Caco-2 (cell line): ENCODE measurements at places on chromosomes 1 and 21.

DNA sequence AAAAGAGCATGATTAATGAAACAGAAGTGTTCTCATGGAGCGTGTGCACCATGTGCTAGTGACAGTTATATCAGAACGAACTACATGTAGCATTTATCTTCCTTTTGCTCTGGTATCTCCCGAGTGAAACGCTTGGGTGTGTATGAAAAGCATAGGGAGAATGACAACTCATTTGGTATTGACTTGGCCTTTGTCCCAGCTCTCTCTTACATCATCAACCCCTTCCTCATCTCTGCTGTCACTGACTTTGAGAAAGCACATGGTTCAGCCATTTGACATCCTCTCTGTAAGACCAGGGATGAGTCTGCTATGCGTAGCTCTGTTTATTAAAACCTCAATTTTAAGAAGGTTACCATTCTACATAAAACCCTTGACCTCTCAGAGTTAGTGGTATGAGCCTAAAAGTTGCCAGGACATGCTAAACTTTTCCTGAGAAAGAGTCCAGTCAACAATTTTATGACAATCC, 201.0 kb downstream of the NRIP1 start:
- DNase-seq = no peak

- no peak for DNase-seq
Observed at GRCh38 chr1:193753038-193753756, 566.8 kb upstream of the B3GALT2 start.

GRCh38 chr1:111624382-111624781, 4.8 kb downstream of the RAP1A start:
- DNase-seq = no peak

DNA sequence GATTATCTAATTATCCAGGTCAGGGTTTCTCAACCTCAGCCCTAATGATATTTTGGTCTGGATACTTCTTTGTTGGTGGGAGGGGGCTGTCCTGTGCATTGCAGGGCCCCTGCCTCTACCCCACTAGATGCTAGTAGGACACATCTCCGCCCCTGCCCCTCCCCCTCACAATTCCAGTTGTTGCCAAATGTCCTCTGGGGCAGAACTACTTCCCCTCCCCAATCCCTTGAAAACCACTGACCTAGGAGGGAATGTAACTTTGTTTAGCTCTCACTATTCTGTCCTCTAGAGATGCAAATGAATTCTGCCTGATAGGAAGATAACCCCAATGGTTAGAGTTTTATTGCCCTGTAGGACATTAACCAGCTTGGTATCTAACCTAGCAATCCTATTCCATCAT, 8.1 kb downstream of the CACNA1S start:
- DNase-seq = no peak

DNA sequence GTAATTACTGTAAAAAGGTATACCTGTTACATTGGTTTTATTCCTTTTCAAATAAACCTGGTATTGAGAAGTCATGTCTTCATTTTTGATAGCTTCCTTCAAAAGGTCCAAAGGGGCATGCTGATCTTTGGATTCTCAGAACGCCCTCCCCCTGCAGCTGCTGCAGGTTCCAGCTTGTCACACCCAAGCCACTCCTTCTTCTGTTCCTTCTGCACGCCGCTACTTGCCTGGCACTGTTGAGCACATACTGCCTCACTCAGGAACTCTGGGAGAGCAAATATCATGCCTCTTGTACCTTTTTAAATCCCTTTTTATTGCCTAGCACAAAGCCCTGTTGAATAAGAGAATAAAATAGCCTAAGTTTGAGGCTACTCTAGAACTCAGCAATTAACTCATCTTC, 136.9 kb downstream of the BARHL2 start:
- DNase-seq = no peak

DNA sequence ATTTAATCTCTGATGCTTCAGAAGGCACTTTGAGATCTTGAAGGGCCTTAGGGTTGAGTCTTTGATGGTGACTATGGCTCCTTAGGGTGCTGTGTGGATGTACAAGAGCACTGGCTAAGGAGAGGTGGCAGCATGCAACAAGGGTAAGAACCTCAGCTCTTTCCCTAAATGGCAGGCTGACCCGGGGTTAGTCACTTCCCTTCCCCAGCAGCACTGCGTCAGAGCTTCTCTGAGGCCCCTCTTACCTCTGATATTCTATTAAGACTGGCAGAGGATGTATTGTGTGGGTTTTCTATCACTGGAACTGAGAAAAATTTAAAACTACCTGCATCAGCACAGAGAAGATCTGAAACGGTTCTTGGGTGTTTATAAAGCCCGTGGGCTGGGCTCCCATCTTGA, 11.8 kb downstream of the C1orf116 start:
- no peak for DNase-seq

DNA sequence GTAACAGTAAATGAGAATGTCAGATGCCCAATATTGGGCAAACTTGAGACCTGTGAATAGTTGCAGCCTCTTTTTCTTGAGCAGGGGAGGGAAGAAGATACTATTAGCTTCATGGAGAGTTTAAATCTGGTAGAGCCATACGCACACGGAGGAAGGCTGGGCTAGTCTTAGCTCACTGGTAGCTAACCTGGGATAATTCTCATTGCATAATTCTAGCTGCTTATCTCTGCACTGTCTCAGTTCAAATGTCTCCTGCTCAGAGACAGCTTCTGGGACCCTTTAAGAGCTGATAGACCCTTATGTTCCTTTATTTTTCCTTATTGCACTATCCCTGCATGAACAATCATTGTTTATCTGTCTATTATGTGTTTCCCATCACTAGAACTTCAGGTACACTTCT, 8.4 kb downstream of the C1orf87 start:
- DNase-seq = no peak

- peak; percentile 69 for DNase-seq
Observed at GRCh38 chr1:155226910-155227260, 18.4 kb downstream of the MTX1 start.

GRCh38 chr1:97245026-97245425, 523.4 kb downstream of the PTBP2 start:
- DNase-seq = no peak

GRCh38 chr1:109770331-109771095, 6.8 kb upstream of the EPS8L3 start:
- DNase-seq = no peak

DNA sequence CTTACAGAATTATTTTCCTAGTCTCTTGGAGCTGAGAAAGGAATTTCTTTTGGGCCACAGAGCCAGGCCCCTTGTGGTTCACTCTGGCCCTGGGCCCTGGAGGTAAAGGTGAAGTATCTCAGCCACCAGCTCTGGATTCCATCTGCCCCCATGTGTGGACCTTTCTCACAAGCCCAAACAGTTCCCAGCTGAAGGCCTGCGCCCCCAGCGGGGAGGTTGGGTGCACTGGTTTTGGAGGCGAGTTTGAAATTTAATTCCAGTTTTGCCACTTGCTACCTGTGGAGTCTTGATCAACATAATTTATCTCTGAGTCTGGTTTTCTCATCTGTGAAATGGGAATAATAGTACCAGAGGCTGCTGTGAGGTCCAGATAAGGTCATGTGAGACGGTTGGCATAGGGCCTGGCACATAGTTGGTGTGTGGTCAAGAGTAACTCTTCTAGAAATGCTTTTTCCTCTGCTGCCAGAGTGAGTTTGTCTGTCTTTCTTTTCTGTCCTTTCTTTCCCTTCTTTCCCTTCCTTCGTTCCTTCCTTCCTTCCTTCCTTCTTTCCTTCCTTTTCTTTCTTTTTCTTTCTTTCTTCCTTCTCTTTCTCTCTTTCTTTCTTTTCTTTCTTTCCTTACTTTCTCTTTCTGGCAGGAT, 6.1 kb downstream of the AGTRAP start:
- no peak for DNase-seq

GRCh38 chr1:26472320-26472900, at the start of gene HMGN2:
Gene HMGN2 (plus strand): TSS chr1:26472440. CDS start chr1:26472613, 173 bp downstream.
- DNase-seq = peak; percentile 93

DNA sequence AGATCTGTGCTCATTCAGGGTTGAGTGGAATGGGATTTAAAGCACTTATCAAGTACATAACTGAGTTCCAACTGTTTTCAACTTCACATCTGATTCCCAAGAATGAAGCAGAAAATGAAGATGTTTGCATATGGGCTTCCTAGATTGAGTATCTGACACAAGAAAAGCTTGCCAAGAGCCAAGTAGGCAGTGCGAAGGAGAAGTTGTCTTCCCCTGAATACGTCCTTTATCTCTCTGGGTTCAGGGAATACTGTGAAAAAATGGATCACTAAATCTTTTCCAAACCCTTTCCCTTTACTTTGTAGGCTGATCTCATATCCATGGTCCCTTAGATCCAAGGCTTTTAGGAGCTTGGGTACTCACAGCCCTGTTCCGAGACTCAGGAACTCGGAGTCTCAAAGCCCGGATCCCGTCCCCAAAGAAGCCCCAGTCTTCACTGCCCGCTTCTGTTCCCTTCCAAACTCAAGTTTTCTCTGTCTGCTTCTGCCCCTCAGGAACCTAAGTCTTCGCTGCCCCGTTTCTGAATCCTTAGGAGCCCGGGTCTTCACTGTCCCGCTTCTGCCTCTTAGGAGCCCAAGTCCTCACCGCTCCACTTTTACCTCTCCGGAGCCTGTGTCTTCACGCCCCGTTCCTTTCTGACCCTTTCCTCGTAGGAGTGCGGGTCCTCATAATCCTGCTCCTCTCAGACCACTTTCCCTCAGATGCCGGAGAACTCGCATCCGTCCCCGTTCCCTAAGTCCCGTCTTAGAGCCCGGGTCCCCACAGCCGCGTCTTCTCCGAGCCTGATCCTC, 616 bp downstream of the TAF12 start:
- no peak for DNase-seq

GRCh38 chr1:54291276-54292001, 91.5 kb downstream of the MRPL37 start:
- no peak for DNase-seq

DNA sequence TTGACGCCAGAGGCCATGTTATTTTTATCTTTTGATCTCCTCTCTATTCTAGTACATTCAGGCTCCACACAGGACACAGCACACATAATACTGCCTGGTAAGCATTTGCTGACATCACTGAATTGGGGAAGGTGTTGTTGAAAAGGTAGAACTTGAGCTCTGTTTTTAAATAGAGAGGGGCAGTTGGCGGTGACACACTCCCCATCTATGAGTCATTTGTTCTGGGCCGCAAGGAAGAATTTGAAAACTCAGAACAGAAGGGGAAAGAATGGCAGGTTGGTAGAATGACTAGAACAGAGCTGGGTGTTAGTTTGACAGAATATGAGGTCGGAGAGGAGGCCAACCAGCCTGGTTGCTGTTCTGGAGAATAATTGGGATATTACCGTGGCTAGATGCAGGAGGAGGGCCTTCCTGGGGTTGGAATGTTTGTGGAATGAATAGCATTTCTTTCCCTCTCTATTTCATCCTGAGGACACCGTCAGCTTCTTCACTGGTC, 52.1 kb upstream of the ERRFI1 start:
- no peak for DNase-seq

DNA sequence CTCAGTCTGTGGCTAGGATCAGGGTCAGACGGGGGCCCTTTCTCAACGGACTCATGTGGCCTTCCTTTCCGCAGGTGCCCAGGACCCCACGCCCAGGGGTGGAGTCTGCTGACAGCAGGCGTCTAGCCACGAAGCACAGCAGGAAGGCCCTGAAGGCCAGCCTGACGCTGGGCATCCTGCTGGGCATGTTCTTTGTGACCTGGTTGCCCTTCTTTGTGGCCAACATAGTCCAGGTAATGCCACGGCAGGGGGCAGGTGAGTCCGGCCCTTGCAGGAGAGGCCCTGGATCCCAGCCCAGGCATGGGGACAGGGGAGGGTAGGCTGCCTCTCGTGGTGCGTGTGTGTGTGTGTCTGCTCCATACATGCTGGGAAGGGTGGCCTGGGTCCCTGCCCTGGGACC, 13.8 kb downstream of the HTR6 start:
- DNase-seq = no peak

- DNase-seq = no peak
Observed at GRCh38 chr21:39523399-39523798, 71.6 kb downstream of the SH3BGR start.

DNA sequence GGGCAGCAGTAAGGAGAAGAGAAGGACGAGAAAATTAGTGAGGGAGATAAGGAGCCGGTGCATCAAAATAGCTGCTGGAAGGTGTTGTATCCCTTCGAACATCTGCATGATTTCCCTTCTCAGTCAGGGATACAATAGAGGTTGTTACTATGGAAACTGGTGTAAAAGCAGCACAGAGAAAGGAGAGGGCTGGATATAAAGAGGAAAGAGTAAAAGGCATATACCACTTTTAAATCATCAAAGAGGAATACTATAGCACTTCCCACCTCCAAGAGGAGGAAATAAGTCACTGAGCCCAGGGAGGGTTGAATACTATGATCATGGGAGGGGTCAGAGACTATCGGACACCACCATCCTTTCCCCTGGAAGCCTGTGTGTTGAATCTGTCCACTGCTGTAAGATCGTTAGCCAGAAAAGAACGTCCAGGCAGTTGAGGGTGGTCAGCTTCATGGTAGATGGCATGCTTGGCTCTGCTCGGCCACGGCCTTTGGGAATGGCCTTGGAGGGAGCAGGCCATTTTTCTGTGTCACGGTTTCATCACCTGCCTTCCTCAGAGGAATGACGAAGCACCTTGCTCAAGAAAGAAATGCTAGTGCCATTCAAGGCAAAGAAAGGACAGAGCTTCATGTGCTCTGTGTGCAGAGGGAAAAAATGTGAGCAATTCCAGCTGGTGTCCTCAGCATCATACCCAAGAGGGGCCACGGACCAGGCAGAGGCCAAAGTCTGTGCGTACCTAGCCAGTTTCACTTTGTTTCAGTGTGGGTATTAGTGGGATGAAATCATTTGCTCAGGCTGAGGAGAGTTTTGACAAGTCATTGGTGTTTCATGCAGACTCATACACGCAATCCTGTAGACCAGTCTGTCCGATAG, 64.2 kb downstream of the IRF2BP2 start:
- peak; percentile 88 for DNase-seq

DNA sequence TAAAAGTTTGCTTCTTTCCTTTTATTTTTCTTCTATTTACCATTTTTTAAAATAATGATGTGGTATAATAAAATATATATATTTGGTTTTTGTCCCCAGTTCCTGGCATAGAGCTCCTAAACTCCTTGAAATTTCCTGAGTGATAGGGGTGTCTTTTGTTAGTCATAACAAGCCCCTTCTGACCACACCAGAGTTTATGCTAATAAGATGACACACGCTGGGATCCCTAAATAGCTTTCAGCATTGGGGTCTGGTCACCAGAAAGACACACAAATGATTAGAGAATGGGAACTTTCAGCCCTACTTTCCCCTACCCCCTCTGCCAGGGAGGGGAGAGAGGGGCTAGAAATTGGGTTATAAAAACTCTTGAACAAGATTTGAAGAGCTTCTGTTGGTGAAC, 56.2 kb downstream of the COL24A1 start:
- DNase-seq = no peak

DNA sequence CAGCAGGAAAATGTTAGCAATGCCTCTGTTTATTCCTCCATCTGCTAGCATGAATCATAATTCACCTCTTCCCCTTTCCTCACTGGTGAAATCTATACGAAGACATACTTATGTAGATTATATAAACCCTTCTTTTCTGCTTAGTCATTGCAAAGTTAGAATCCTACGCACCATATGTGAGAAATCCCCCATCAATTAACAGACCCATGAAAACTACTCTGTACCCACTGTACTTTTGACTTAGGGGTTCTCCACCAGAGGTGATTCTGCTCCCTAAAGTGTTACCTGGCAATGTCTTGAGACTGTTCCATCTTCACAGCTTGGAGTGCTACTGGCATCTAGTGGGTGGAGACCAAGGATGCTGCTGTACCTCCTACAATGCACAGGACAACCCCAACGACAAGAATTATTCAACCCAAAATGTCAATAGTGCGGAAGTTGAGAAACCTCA, 49.6 kb upstream of the KCTD3 start:
- DNase-seq = no peak

GRCh38 chr1:184954232-184954995, 19.9 kb downstream of the NIBAN1 start:
- peak; percentile 40 for DNase-seq

GRCh38 chr1:203465948-203466347, 9.7 kb upstream of the PRELP start:
- no peak for DNase-seq

- no peak for DNase-seq
Observed at GRCh38 chr1:212238552-212238951, 46.7 kb upstream of the PPP2R5A start.
